ENCODE measurements at places on chromosomes 5 and 9. TPM values are rescaled to one million over a fixed set of nuclear protein-coding genes. Genes with fewer than 3 reads are reported as not detected.
A peak's percentile ranks its signal among the peaks of the same experiment; 100 is the strongest.

DNA sequence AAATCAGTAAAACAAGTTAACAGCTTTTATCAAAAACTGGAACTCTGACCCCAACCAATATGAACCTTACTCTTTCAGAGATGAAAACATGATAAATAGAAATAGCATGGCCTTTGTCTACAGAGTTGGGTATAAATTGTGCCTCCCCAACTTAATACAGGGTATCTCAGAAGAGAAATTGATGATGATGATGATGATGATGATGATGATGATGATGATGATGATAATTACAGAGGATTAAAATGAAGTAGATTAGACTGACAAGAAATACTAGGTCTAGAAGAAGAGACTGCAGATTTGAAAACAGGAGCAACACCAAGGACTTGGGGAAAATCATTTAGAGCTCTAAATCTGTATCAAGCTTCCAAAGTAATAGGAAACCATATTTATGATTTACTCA lies 27.1 kb downstream of the PFDN1 start:
- DNase-seq: no peak

DNA sequence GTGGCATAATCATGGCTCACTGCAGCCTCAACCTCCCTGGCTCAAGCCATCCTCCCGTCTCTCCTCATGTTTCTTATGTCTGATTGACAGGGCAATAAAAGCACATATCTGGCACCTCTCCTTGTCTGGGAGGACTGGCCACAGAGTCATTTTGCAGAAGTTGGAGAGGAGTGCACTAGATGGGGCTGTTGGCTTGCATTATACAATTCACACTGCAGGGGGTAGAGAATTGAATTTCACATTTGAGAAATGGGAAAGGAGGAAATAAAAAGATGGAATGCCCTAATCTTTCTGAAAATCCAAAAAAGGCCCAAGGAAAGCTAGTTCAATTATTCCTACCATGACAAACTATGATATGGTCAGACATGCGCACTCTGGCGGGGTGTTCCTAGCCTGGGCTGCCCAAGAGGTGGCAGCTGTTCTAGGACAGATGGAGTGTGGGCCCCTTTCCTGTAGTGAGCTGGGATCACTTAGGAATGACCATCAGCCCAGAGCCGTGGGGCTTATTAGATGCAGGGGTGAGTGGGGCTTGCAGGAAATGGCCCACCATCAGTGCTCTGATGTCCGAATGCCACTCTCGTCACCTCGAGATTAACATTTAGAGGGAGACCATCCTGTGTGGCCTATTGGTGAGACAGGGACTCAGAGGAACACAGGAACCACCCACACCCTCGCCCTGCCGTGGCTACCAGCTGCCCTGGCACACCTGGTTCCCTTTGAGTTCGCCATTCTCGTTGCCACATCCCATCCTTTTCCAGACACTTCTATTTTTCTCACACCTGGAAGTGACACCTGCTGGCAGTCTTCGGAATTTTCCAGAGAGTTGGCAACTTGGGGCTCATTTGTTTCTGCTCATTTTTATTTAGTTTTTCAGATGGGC lies 21.8 kb upstream of the ANKRD18A start:
- DNase-seq: no peak

DNA sequence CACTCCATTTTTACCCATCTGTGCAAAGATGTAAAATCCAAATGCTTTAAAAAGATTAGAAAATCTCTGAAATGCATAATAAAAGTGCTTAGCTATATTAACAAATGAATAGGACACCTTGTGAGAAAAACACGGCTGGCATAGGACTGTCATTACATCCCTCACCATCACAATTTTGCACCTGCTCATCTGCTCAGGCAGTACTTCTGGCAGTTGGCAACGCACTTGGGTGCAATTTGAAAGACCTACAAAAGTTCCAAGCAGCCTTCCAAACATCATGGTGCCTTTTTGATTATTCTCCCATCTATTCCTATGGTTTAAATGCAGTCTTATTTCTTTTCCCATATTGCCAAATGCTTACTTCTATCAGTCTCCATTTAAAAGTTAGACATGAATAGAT lies 501.8 kb downstream of the ENC1 start:
- no peak for DNase-seq

GRCh38 chr5:55897905-55898304 lies 46.7 kb downstream of the IL31RA start:
- DNase-seq: no peak

DNA sequence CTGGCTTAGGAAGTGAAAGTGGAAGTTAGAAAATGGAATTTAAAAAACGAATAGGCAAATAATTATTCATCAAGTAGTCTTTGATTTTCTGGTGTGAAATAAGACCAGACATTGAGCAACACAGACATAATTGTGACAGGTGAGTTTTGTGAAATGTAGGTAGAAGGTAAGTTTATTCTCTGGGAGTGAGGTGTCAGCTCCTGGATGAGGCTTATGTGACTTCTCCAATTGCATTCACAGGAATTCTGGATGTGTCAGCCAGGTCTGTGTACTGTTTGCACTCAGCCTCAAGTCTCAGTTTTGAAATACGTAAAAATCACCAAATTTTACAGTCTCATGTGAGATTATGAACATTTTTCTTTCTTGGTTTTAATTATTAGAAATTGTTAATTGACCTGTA lies 537.6 kb downstream of the CETN3 start:
- DNase-seq: no peak

DNA sequence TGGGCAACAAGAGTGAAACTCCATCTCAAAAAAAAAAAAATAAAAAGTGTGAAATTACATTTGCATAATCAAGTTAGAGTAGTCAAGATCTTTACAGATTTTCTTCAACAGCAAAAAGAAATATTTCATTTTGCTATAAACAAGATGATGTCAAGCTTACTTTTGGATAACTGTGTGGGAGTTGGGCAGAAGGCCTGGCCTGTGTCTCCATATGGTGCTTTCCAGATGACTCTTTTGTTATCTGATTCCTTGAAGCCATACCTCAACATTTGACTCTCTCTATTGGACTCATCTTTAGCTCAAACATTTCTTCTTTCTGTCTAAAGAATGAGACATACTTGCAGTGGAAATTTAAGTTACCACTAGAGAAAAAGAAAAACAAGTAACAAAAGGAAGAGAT lies 246.8 kb downstream of the MSX2 start:
- no peak for DNase-seq

- DNase-seq: no peak
Observed at GRCh38 chr9:101388507-101388993, 3.7 kb upstream of the BAAT start.

GRCh38 chr9:70121818-70122436 lies 78.3 kb downstream of the MAMDC2 start:
- no peak for DNase-seq

- DNase-seq: no peak
Observed at GRCh38 chr9:35366627-35367026, 123.3 kb upstream of the RUSC2 start.

GRCh38 chr9:129568560-129569501 lies 52.1 kb downstream of the C9orf50 start:
- peak; percentile 55 for DNase-seq

GRCh38 chr5:67241326-67241725 lies 44.7 kb upstream of the CD180 start:
- no peak for DNase-seq

GRCh38 chr9:105436783-105437182 lies 11.1 kb upstream of the FSD1L start:
- no peak for DNase-seq

- DNase-seq: peak; percentile 38
Observed at GRCh38 chr9:133619791-133620190, 10.6 kb upstream of the FAM163B start.

DNA sequence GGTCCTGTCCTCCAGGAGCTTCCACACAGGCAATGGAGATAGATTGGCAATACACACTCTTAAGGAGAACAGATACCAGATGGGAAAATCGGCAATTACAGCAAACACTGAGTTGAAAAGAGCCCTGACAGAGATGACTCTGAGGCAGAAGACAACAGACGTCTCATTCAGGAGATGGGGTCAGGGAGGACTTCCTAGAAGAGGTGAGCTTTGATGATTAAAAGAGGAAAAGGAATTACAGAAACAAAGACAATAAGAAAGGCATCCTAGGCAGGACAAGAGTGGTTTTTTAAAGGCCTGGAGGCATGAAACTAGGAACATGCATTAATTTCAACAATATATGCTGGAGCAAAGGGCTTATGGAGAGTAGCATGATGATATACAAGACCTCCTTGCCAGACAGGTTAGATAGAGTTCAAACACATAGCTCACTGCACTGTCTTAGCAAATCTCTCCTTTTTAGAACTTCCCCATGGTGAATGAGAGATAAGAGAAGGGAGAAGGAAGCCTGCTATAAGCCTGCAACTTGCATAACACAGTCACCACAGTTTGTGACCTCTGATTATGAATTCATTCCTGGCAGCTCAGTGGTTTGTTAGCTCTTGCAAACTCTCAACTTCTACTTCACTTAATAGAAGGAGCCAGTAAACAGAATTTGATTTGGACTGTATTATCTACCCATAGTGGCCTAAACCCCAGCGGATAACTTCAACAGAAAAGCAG lies 48.5 kb downstream of the SIL1 start:
- DNase-seq: no peak

DNA sequence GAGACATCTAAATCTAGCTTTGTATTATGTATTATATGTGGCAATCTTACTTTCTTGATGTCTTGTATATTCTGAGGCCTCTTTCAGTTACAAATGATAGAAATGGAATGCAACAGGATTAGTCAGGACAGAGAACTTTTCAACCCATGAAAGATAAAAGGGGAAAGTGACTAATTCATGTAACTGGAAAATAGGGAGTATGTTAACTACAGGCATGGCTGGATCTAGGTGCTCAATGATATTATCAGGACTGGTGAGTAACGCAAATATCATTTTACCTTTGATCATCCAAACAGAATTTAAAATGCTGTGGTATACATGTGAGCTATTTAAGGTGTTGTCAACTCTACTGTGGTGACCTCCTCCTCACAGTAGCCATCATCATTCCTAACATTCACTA lies 215.7 kb upstream of the GLRA1 start:
- DNase-seq: no peak

- no peak for DNase-seq
Observed at GRCh38 chr9:97577051-97577450, 56.1 kb downstream of the TSTD2 start.

GRCh38 chr5:34008802-34009201 lies 952 bp upstream of the AMACR start:
- no peak for DNase-seq

DNA sequence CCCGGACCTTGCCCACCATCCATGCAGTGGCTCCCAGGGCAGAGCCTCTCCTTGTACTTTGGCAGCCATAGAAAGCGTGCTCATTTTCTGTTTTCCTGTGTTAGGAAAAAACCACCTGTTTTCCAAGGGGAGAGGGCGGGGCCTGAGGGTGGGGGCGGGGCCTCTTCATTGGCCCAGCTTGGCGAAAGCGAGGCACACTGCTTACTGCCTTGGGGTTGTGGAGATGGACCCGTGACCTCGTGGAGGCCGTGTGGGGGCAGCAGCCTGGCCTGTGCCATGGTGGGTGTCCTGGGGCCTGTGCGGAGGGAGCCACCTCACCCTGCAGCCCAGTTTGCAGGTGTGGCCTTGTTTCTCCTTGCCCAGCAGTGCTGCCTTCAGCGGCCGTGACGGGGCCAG lies 4.4 kb upstream of the TOR4A start:
- no peak for DNase-seq

- DNase-seq: no peak
Observed at GRCh38 chr9:93976081-93976480, 20.9 kb upstream of the BARX1 start.

GRCh38 chr9:14715102-14715501 lies 7.4 kb downstream of the CER1 start:
- no peak for DNase-seq

GRCh38 chr5:81830596-81830995 lies 79.7 kb upstream of the SSBP2 start:
- DNase-seq: no peak

- no peak for DNase-seq
Observed at GRCh38 chr9:77005216-77005615, 14.2 kb upstream of the FOXB2 start.

GRCh38 chr9:111731928-111732327 lies 62.8 kb downstream of the SHOC1 start:
- no peak for DNase-seq

DNA sequence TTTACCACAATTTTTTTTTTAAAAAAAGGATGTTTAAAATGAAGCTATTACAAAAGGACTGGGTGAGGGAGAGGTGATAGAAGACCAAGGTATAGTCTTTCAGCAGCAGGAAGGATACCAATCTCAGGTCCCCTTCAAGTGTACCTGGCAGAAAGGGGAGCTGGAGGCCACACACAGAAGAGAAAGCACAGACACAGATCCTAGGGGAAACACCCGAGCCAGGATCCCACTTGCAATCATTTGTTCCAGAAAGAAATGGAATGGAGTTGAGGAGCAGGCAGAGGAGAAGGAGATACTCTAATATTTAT lies 5.6 kb downstream of the GNPDA1 start:
- DNase-seq: no peak

DNA sequence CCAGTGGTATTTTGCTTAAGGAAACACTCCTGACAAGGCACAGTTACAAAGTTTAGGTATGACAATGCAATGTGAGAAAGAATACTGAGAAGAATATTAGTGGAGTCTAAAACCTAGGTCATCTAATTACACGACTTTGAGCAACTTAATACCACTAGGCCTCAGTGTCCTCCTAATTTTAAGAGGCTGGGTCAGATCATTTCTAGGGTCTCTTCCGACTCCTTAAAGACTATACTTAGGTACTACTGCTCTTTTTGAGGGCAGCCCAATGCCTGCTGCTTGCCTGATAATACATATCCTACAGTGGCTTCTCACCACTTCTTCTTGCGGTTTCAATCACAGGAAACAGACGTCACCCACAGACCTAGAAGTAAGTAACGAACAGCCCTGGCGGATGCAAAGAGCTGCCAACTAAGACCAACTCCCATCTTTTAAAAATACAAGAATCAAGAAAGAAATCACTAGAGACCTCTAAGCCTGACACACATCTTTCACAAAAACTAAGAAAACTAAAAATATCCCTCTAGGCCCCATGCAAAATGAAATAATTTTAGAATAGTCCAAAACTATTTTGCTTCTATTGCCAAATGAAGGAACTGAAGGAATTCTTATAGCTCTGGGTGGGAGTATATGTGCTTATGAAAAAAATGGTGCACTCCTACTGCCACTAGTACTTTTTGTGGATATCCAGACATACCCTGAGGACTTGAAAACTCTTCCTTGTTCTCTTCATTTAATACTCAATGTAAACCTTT lies 13.1 kb downstream of the DIAPH1 start:
- DNase-seq: no peak

- DNase-seq: no peak
Observed at GRCh38 chr5:175772747-175773533, 98.4 kb upstream of the CPLX2 start.

- no peak for DNase-seq
Observed at GRCh38 chr5:27217977-27218376, 179.6 kb upstream of the CDH9 start.

Gene PCSK5
- total RNA-seq: 53.3 TPM

Gene RNF183
- total RNA-seq: 1.1 TPM

Gene ADAMTSL1
- 32.1 TPM for total RNA-seq

Gene PCDHGA8
- 3.8 TPM for total RNA-seq

Gene SPATA31C1
- not detected for total RNA-seq

Gene MAP3K1
- 11.1 TPM for total RNA-seq

Gene HRH2
- total RNA-seq: 0.32 TPM

Gene SOX30
- total RNA-seq: 0.22 TPM

Gene ANKRD55
- total RNA-seq: 0.31 TPM

Gene TAF11L6
- not detected for total RNA-seq

Gene SELENOP
- total RNA-seq: 1,113 TPM

Gene ADAMTS12
- total RNA-seq: 2.9 TPM

Gene EGFL7
- total RNA-seq: 18.9 TPM

Measured in mucosa of descending colon (tissue), 3 donors.